ENCODE measurements at places on chromosomes 3 and 15.

DNA sequence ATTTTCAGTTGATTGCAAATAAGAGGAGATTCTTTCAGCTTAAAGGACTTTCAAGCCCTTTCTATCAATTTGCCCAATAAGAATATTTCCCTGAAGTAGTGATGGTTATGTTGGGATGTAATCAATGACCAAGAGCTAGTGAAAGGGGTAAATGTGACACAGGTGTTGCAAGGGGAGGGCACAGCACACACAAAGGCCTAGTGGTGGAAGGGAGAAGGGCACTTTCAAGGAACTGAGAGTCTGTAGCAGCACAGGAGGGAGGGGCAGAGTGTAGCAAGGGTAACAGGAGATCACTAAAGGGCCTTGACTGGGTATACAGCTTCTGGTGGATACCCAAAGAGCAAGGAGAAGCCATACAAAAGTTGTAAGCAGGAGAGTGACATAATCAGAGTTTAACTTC lies 217.8 kb upstream of the ARHGEF26 start:
- DNase-seq: no peak

DNA sequence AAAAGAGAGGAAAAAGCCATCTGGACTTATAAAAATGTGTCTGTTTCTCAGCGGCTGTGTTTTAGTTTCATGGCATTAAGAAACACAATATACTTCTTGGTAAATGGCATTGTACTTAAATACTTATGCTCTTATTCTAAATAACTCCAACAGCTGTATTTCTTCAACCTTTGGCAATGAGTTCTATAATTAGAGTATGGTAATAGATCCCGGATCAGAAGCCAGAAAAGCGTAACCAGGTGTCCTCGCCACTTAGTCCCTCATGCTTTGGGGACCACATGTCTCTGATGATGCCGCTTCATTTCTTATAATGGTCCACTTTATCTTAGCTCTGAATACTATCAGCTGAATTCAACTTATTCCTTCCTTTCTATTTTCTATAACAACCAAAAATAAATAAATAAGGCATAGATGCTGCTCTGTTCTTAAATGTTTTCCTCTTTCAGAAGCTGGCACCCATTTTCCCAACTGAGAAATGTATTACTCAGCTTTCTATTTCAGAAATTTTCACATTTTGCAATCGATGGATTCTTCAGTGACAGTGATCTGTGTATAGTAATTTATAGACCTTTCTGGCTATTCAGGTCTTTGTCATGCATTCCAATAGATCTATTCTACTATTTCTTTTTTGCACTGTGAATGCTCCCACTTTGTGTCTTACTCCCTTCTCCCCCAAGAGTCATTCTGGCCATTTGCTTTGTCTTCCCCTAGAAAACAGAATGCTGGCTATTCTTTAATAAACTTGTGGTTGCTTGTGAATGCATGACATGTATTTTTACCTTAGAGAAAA lies 87.6 kb upstream of the KBTBD8 start:
- no peak for DNase-seq

DNA sequence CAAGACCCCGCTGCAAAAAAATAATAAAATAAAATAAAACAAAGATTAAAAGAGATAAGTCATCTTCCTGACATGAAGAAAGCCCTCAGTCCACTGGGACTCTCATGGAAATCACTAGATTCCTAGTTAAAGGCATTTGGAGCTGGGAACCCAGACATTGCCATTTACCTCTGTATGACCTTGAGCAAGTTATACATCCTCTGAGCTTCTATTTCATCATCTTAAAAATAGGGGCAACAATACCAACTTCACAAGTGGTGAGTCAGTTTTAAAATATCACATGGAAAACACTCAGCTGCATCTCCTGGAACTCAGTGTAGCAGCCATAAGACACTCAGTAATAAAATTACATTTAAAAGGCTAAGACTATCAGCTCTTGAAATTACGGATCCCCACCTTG lies 334.8 kb downstream of the ERC2 start:
- no peak for DNase-seq

GRCh38 chr3:110897046-110897445 lies 174.6 kb upstream of the NECTIN3 start:
- no peak for DNase-seq

DNA sequence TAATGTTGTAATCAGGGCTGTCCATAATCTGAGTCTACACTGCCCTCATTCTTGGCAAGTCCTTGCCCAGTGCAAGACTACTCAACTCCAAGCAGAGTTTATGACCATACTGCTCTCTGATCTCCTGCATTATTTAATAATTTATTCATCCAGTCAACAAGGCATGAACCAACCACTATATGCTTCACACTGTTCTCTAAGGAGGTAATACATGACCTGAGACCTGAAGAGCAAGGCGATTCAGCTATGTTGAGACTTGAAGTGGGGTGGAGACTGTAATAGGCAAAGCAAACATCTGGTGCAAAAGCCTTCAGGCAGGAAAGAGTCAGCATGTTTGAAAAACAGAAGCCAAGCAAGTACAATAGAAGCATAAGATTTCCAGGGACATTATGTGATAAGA lies 1362.8 kb downstream of the ROBO2 start:
- DNase-seq: no peak

GRCh38 chr3:124964387-124964786 lies 29.8 kb upstream of the MUC13 start:
- no peak for DNase-seq

DNA sequence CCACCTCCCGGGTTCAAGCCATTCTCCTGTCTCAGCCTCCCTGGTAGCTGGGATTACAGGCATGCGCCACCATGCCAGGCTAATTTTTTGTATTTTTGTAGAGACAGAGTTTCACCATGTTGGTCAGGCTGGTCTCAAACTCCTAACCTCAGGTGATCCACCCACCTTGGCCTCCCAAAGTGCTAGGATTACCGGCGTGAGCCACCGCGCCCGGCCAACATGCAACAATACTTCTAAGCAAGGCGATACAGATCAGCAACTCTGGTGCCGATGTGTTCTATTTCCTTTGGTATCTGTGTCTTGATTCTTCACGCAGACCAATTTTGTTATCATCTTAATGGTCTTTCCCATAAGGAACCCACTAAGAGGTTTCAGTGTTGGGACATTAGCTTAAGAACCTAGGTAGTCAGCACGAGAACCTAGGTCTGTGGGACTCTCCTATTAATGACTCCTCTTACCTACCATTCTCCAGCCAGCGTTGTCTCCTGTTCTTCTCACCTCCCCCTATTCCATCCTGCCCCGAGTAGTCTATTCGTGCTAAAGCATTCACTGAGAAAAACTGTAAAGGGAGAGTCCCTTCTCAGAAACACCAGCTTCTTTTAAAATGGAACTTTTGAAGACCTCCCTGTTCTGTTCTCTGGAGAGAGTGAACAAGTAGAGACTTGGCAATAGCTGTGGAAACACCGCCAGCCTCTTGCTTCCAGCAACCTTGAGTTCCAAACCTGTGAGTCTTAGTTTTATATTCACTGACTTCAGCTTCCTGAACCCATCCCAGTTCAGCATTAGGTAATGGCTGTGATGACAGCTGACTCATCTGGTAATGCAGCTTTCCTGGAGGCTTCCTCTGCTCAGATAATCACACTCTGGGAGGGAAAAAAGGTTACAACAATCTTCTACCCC lies 61.2 kb downstream of the TSC22D2 start:
- no peak for DNase-seq

DNA sequence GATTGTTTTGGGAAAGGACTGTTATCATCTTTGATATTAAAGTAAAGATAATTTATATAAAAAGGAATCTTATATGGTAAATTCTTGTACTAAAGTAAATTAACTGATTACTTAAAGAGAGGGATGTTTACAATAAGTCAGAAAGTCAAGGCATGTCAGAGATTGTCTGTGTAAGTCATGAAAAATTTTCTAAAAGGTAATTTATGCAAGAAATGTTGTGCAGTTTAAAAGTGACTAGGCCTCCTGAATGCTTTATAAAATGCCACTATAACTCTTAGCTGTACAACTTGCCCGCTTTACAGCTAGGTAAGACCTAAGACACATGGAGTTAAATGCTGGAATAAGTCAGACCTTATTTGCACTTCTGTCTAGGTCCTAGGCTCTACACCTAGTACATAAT lies 692.9 kb downstream of the GBE1 start:
- DNase-seq: no peak

- no peak for DNase-seq
These were observed 79.6 kb downstream of the TP63 start for GRCh38 chr3:189710620-189711402.

DNA sequence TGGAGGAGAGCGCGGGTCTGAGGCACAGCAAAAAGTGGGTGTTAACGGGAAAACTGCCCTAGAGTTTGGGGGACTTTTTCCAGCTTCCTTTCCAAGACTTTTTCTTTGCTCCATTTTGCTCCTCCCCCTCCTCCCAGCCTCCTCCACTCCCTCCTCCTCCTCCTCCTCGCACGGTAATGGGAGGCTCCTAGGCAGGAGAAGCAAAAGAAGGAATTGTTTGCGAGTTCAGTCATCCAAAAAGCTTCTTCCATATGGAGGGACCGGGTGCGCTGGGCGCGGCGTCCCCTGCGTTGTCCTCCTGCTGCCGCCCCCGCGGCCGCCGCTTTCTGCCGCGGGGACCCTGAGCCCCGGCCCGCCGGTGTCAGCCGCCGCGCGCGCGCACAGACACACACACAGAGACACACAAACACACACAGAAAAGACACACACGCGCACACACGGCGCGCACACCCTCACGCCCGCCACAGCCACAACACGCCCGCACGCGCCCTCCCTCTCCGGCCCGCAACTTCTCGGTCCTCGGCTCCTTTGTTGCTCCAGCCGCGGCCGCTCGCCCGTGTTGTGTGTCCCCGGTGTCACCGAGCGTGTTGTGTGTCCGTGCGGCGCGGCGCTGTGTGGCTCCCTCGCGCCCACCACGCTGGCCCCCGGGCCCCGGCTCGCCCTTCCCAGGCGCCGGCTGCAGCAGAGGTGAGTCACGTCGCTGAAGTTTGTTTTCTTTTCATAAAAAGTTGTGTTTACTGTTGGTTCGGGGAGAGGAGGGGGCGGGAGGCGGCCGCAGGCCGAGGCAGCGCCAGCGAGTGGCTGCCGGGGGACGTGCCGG lies at the start of gene BOC:
Gene BOC (plus strand): TSS at position 228 of the 820 bp plus-strand sequence. CDS start 38,246 bp downstream, outside the sequence.
- no peak for DNase-seq

GRCh38 chr3:14280326-14280725 lies 101.7 kb downstream of the LSM3 start:
- DNase-seq: no peak

DNA sequence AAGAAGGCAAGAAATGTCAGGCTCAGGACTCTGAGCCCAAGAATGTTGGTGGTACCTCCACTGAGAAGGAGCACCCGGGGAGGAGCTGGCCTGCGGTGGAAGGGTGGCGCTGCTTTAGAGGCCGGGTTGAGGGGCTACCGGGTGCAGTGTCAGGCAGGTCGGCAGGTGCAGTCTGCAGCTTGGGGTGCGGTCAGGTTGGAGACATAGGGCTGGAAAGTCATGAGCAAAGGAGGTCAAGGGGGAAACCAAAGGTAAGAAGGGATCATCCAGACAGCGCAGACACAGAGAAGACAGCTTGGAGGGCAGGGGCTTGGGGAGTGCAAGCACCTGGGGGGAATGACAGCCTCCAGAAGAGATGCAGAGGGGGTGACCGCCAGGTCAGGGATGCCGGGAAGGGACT lies 274.4 kb upstream of the LYSMD4 start:
- no peak for DNase-seq

GRCh38 chr15:39127925-39128617 lies 452.8 kb upstream of the THBS1 start:
- peak; percentile 29 for DNase-seq

DNA sequence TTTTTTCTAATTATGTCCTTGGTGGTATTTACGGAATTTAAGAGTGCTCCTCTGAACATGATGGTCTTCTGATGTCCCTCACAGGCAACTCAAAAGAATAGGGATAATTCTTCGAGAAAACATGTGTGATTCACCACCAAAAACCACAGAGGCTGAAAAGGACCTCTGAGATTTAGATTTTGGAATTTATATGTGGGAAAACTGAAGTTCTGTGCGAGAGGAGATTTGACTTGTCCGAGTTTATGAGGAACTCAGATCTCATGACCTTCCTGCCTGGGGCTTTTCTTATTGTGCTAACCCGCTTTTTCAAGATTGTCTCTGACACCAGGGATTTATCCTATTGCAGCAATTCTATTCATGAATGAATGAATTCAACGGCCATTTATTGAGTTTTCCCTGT lies 142.4 kb downstream of the FAM43A start:
- no peak for DNase-seq

DNA sequence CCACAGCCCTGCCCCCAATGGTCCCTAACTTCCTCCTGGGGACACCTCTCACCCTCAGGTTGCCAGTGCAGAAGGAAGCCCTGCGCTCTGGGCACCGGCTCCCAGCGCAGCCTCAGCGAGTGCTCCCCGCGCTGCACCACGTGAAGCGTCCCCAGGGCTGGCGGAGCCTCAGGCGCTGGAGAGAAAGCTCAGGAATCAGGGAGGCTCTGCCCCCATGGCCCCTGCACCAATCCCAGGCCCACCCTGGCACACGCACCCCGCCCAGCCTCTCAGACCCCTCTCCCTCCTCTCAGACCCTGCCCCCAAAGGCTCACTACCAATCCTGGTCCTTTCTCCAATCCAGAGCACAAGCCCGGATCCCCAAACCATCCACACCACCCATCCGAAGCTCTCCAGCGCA lies 6.9 kb downstream of the COL7A1 start:
- no peak for DNase-seq

GRCh38 chr15:71611553-71612396 lies 198.6 kb upstream of the NR2E3 start:
- no peak for DNase-seq

GRCh38 chr3:111785034-111785433 lies 74.0 kb upstream of the PHLDB2 start:
- no peak for DNase-seq

GRCh38 chr3:19002606-19003005 lies 145.7 kb upstream of the KCNH8 start:
- no peak for DNase-seq

DNA sequence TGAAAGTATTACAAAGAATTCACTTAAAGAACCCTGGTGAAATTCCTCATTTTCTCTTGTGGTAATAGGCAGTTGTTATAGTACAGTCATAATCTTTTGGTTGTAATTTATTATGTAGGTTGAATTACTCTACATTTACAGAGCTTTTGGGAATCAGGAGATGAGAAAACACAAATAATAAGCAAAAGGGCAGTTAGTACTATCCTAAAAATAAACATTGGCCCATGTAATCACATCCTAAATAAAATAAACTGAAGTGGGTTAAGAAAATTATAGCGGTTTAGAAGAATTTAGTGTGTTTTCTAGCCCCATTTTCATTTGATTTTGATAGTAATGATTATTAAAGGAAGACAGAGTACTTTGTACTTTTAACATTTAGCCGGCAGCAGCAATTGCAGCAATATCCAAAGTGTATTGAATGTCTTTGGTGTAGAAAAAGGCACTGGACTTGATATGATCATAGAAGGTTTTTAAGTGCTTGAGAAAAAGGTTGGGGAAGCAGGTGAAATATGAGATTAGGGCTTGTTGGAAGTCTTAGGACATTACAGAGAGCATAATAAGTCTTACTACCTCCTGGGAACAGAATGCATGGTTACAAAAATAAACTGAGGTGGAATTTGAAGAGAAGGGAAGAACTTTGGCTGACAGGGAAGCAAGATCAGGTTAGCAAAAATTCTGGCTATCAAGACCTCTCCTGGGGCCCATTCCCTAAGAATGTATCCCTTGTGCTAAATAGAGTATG lies 79.9 kb downstream of the MBNL1 start:
- DNase-seq: no peak

GRCh38 chr3:16429086-16429485 lies 84.4 kb downstream of the RFTN1 start:
- no peak for DNase-seq

GRCh38 chr3:65596571-65597225 lies 442.0 kb downstream of the MAGI1 start:
- no peak for DNase-seq

All from NCI-H345 (cell line).